ENCODE measurements at places on chromosomes 1 and 21.
A peak's percentile ranks its signal among the peaks of the same experiment; 100 is the strongest.

GRCh38 chr1:1206376-1206965 lies at the start of gene TNFRSF18:
TNFRSF18 (minus strand) TSS chr1:1206592; CDS start chr1:1206571, 21 bp downstream.
- no peak for DNase-seq

DNA sequence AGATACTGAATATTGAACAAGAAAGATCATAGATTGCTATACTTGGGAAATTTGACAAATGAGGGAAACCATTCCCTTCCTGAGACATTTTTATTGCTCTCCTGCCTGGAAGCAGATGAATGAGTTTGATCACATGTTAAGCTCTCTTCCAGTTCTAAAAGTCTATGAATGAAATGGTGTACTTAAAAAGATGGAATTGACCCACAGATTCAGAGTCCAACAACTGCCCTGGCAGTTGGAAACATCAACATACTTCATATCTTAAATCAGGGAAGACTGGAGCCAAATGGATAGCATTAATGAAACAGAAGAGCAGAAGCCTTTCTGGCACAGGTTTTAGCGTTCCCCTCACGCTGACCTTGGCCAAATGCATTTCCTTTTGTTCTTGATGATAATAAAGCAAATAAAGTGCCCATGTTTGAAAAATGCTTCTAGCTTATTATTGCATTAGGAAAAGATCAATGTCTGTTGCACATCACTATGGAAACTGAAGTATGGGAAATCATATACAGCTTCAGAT lies 142.6 kb downstream of the ESRRG start:
- no peak for DNase-seq

GRCh38 chr21:15771311-15771710 lies 41.5 kb downstream of the USP25 start:
- no peak for DNase-seq

GRCh38 chr1:12088607-12089006 lies 25.5 kb downstream of the TNFRSF8 start:
- no peak for DNase-seq

GRCh38 chr1:1577367-1578011 lies 2.8 kb upstream of the SSU72 start:
- DNase-seq: no peak

DNA sequence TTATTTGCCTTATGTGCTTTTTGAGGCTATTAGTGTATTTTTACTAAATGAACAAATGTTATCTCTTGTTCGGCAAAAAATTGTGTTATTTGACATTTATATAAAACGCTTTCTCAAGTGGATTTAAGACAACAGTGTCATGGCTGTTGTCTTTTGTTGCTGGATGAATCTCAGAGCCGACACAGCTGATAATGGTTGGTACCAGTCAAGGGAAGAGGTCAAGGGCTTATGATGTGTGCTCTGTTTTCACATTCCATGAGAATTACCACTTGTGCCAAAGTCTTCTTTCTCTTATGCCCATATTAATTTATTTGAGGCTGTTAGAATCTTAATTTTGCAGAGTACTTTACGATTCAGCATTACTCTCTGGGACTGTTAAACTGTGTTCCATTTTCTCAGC lies 17.9 kb upstream of the CD101 start:
- no peak for DNase-seq

DNA sequence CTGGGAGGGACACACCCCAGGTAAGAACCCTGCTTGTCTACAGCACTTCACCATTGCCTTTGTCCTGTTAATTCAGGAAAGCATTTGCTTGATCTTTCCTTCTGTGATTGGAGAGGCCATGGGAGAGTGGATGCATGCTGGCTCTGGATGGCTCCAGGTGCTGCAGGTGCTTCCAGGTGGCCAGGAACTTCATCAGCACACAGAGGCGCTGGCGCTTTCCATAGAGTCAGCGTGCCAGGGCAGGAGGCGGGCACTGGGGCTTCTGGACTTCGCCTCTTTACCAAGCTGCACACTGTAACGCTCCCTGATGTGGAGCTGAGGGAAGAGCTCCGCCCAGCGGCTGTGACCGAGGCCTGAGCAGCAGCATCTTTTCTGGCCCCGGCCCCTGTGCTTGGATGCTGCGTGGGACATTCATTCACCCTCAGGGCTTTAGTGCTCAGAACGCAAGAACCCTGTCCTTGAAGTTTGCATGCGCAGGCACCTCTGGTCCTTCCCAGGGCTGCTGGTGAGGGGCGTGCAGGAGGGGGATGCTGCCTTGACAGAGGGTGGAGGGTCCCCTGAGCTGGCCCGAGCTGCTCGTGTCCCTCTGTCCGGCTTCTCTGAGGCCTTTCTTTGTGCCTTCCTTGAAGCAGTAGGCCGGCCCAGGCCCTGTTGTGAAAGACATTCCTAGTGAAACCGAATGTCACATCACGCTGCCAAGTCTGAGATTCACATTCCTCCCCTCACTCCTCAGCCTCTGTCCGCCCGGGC lies 1.6 kb upstream of the MX2 start:
- peak; percentile 91 for DNase-seq

DNA sequence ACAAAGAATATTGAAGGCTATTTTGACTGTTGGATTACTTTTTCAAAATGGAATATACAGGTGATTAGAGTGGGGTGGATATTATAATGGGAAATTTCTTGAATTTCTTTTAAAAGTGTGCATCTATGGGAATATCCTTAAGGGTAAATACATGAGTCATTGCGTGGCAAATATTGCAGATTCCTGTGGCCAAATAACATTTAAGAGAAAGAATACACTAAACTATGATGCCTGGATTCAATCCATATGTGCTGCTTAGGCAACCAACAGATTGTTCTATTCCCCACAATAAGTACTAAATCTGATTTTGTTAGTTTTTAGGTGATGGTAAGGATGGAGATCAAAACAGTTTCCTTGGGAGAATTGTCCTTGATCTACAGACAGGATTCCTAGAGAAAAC lies 119.5 kb downstream of the HMCN1 start:
- no peak for DNase-seq

DNA sequence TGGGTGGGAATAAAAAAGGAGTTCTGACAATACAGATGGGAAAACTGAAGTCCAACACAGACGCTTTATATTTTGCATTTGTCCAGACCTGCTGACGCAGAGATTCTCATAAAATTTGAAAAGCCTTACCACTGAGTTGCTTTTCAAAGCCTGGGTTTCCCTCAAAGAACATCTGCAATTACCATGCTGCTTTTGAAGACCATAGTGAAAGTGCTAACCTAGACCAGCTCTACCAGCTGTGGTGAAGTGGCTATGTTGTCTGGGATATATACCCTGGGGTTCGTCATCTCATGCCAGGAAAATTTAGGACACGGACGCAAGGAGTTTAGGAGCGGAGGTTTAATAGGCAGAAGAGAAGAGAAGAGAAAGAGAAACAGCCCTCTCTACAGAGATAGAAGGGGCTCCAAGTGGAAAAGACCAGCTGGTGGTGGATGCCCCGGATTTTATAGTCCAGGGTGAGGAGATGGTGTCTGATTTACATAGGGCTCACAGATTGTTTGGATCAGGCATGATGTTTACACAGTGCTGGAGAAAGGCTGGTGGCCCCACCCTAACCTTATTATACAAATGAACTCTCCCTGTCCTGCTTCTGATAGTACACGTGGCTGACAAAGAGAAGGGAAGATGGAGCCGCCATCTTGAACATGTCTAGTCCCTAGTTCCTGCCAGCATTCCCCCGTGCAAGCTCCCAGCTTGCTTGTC lies 73.8 kb downstream of the AK4 start:
- DNase-seq: no peak

DNA sequence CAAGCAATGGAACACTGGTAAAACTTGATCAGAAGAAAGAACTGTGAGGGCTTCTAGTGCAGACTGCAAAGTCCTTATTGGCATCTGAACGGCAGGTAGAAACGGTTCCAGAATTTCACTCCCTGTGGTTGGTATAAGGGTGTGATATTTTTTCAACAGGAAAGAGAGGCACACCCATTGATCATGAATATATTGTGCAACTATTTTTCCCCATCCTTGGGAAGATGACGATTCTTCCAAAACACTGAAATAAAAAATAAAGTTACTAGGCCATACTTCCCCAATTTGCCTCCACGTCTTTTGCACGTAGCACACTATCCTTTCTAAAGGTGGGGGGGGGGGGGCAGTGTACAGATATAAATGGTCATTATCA lies 49.6 kb downstream of the TARBP1 start:
- DNase-seq: no peak

DNA sequence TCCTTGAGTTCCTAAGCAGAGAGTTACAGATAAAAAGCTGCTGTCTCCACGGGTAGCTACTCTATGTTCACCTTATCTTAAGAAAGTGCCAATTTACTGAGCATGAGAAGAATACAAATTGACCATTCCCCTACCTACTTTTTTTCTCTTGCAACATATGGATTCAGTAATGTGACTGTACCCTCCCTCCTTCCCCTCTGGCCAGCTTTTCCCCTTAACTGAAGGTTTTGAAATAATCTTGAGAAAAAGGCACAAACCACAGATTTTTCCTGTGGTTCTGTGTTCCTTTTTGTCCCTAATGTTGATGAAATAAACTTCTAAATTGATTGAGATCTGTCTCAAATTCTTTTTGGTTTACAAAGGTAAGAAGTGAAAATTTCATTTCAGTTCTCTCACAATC lies 2.6 kb upstream of the CD2 start:
- no peak for DNase-seq

GRCh38 chr1:225450491-225451191 lies 22.8 kb upstream of the LBR start:
- DNase-seq: no peak

GRCh38 chr1:7962636-7963377 lies 1.3 kb downstream of the PARK7 start:
- no peak for DNase-seq

DNA sequence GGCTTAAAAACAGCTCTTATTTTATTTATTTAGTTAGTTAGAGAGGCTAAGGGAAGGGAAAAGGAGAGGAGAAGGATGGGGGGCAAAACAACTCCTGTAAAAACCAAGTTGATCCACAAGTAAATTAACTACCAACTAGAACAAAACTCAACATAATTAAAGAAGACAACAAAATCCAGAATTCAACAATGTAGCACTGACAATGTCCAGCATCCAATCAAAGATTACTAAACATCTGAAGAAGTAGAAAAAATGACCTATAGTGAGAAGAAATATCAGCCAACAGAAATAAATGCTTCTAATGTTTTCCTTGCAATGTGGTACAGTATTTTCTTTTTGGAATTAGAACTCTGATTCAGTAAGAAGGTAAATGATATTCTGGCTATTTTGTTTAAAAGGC lies 160.1 kb downstream of the CDC7 start:
- DNase-seq: no peak

- no peak for DNase-seq
Measured at GRCh38 chr1:67851800-67852199, 18.5 kb upstream of the GNG12 start.

DNA sequence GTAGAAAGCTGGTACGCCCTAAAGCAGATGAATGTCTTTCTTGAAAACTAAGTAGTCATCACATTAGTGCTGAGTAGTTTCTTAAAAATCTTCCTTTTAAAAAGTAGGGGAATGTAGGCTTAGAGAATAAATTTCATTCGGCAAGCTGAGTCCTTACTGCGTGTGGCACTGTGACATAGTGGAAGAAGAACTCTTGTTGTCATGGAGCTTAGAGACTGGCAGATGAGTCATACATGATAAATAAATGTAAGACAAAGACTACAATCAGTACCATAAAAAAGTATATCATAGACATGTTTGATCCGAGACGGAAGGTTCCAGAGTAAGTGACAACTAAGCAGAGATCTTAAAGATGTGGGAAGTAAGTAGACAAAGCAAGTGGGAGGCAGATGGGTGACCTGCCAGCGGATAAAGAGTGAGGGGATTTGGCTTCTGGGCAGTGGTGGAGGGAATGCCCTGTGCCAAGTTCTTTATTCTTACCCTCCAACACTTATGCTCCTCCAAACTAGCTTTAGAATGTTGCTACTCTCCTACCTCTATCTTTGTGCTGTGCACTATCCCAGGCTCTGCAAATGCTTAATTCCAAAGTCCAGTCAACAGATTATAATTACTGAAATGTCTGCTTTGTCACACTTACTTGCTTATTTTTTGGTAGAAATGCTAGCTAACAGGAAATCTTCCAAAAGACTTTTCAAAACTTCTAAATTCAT lies 608.5 kb upstream of the USP24 start:
- no peak for DNase-seq

GRCh38 chr1:167110586-167110985 lies 16.7 kb downstream of the STYXL2 start:
- DNase-seq: no peak

DNA sequence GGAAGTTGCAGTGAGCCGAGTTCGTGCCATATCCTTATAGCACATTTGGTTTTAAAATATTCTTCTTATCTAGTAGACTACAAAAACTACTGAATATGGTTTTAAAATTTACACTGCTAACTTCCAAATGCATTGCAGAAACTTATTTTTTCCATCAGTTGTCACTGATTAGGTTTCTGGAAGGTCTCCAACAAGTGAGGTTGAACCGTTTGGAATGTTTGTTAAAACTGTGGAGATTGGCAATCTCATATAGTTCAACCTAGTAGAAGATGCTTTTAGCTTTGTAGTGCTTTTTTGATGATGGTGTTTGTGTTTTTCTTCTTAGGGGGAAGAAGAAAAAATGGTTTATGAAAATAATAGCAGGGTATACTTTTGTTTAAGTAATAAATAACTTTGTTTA lies 12.9 kb downstream of the CENPF start:
- DNase-seq: no peak

DNA sequence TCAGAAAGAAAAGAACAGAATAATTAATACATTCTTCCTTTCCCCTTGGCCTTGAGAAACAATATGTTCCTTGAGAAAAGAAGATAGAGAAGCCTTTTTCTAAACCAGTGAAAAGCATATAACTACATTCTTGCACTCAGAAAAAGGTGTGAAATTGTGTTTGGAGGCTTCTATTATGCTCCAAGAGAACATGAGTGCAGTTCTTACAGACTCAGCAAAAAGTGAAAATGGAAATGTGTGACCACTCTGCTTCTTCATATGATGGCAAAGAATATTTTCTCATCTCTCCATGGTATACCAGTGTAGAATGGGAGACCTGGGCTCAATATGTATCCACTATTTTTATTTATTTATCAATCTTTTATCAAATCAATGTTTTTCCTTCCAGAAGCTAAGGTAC lies 43.2 kb downstream of the ALG14 start:
- no peak for DNase-seq

- no peak for DNase-seq
Measured at GRCh38 chr1:17612831-17613230, 73.3 kb downstream of the ARHGEF10L start.

All from NCI-H187 treated with DMSO at 0.1 percent for 48 hours (cell line).